NCI-H2107 (cell line): ENCODE measurements at places on chromosomes 3 and 15.

- no peak for DNase-seq
Observed at GRCh38 chr15:63232405-63232804, 43.0 kb downstream of the RAB8B start.

- no peak for DNase-seq
Observed at GRCh38 chr3:190605385-190605784, 91.5 kb downstream of the IL1RAP start.

DNA sequence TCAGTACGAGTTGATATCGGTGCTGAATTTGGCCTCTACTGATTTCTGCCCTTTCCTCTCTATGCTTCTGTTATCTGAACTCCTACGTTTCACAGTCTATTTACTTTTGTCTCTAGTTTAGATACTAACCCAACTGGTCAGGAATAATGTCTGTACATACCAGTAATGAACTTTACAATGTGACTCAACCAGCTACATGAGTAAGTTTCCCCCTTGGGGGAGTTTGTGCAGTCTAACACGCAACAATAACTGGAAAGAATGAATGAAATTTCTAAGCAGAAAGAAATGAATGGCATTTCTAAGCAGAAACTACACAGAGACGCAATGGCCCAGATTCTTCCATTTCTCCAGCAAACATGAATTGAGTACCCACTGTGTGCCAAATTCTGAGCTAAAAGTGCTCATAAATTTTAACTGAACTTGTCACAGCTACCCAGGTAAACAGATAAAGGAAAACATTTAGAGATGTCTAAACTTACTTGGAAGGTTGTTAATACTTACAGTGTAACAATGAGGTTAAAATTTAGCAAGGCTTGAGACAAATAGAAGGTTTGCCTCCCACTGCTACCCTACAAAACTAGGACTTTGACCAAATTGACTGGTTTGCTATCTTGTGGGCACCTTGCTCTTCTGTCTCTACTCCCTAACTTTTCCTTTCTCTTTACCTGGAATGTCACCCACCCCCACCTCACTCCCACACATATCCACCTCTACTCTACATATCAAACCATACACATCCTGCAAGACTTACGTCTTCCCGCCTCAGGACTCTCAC is 11.6 kb downstream of the UPK1B start:
- DNase-seq, result no peak

GRCh38 chr3:169170456-169170855 is 493.1 kb downstream of the MECOM start:
- DNase-seq, result no peak

GRCh38 chr3:42698911-42699230 is 3.7 kb downstream of the HHATL start:
- no peak for DNase-seq

GRCh38 chr3:188194332-188194731 is 40.4 kb downstream of the LPP start:
- no peak for DNase-seq

- DNase-seq, result no peak
Observed at GRCh38 chr3:49244581-49245205, 32.3 kb downstream of the C3orf62 start.

GRCh38 chr3:159786489-159787177 is 202.0 kb upstream of the IL12A start:
- no peak for DNase-seq

DNA sequence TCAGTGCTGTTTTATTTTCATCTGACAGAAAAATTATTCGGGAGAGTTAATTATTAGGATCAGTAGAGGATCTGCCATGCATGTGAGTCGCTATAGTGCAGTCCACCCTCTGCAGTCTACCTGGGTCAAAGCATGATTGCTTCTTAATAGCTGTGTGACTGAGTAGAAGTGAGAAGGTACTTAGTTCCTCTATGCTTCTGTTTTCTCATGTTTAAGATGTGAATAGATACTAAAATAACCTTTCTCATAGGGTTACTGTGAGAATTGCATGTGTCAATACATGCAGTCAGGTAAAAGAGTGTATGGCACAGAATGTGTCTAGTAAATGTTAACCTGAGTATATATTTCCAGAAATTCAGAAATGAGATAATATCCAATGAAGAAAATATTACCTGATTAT is 435.7 kb downstream of the NAALADL2 start:
- DNase-seq, result no peak
